ENCODE measurements at places on chromosomes 3 and 15.

GRCh38 chr15:45134682-45135604 is 5.1 kb downstream of the DUOX1 start:
- no peak for DNase-seq

DNA sequence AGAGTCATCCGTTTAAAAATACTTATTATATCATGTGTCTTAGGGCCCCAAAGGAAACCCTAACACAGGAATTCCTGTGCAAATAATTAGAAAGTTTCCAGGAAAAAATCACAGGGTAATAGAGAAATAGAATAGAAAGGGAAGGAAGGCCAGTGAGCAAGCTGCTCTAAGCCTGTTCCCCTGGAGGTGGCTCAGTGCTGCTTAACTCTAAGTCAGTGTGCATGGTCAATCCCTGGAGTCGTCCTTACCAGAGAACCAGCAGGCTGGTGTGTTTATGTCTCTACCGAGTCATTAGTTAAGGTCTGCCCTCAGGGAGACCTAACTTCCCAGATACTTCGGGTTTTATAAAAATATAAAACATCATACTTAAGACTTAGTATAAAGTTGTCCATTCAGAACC is 21.0 kb upstream of the MCF2L2 start:
- no peak for DNase-seq

GRCh38 chr15:37124331-37124730 is 24.0 kb upstream of the MEIS2 start:
- DNase-seq: no peak

- DNase-seq: no peak
These were observed 29.0 kb upstream of the ZNF710 start for GRCh38 chr15:89972085-89972484.

GRCh38 chr3:146130881-146131371 is 30.1 kb downstream of the PLOD2 start:
- DNase-seq: no peak

DNA sequence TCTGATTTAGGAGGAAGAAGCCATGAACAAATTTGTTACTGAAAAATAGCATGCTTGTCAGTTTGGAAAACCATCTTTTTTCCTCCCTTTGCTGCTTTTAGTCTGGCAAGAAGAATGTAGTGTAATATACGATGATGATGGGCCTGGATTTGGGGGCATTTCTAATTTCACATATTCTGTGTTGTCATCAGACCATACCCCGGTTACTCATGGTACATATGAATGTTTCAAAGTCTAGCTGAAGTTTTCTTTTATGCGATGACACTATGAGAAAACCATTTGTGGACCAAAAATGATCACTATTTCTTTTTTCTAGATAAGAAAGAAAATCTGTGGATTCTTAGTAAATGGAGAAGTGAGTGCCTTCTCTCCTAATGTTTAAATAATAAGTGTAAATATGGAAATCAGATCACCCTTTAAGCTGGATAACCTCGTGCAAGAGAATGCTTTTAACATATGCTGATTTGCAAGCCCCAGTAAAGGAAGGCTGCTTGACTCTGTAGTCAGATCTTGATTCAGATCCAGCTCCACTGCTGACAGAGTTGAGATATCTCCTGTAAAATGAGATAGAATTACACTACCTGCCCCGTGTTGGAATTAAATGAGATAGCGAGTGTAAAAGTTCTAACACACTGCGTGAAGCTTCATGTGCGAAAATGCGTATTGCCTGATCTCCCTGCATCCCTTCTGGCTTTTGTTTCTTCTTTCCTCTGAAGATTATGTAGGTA is 3.0 kb downstream of the MEF2A start:
- no peak for DNase-seq

DNA sequence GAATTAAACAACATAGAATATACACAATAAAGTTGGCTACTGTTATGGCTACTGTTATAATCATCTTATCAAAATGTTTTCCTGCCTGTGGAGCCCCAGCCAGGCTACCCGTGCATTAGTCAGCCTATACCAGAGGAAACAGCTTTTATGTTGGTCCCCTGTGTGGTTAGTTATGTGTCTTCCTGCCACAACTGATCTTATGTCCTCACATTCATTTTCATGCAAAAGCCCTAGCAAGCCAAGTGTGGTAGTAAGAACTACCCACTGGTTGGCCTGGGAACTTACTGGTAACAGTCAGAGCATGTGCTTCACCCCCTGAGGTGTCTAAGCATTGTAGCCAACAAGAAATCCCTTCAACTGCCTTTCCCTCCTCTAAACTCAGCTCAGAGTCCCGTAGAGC is 21.8 kb downstream of the MGLL start:
- DNase-seq: no peak

- DNase-seq: no peak
These were observed 67.0 kb upstream of the GPR149 start for GRCh38 chr3:154496978-154497377.

- no peak for DNase-seq
These were observed 46.7 kb downstream of the THBS1 start for GRCh38 chr15:39627451-39628143.

DNA sequence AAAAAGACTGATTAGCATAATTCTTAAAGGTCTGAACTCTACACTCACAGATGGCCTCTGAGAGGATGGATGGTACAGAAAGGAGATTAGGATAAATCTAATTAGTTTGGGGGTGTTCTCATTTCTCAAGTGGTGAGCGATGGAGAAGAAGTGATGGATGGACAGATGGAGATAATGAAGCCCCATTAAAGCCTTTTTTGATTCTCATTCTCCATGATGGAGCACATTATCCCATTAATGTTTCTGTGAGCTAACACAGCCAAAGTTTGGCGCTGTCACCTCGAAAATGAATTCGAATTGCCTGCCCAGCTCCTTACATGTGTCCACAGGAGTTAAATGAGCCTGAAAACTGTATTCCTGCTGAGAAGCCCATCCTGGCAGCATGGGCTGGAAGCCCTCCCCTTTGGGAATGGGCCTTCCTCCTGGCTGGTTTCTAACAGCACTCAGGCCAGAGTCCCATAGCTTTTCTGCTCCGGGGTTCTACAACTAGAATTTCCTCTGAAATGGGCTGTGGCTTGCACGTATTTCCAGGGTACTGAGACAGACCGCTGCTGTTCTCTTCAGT is 726.0 kb upstream of the CFAP20DC start:
- DNase-seq: no peak

DNA sequence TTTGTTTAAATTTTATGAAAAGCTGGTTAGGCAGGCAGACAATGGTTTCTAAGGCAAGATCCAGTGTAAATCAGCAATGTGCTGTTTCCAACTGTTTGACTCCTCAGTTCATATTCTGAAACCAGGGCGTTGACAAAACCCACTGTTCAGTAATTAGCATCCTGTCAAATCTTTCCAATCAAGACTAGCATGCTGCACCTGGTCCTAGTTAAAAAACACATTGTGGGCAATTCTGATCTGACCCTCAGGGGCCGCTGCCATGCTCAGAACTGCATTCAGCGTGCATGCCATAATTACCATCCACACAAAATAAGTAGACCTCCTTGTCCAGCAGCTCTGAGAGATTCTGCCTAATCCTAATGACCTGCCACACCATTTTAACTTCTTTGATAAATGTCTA is 20.9 kb upstream of the RBP1 start:
- no peak for DNase-seq

DNA sequence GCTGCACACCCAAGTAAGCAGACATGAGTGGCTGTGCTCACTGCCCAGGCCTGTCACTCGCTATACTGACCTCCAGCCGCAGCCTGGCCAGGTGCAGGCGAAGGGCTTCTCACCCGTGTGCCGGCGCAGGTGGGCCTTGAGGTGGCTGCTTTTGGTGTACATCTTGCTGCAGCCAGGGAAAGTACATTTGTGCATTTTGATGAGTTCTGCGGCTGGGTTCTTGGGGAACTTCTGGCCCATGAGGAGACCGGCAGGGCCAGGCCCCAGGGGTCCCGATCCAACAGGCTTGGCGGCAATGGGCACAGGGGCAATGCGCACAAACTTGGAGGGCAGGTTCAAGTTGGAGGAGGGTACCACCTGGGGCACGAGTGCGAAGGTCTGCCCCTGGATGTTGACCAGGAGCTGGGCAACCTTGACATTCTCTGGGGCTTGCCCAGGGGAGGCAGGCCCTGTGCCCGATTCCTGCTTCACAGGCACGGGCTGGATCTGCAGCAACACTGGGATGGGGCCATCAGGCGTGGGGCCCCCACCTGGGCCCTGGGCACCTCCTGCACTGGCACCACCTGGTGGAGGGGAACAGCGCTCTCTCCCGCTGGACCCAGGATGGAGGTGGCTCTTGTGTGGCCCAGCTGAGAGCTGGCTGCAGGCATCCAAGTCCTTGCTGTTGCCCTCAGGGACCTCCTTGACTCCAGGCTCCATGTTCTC is 5.3 kb downstream of the KLF15 start:
- DNase-seq: no peak

- DNase-seq: no peak
These were observed 10.6 kb downstream of the RBMS3 start for GRCh38 chr3:29291260-29291981.

DNA sequence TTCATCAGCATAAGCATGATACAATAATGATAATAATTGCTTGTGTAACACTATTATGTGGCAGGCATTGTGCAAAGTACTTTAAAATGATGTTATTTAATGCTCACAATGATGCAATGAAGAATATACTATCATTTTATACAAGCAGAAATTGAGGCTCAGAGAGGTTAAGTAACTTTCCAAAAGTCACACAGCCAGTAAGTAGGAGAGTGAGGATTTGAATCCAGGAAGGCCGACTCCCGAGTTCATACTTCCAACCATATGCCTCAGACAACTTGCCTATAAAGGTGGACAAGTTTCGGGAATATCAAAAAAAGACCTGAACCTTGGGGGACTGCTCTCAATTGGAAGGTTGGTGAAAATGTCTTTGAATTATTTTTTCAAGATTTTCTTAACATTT is 19.9 kb downstream of the RARB start:
- DNase-seq: no peak

DNA sequence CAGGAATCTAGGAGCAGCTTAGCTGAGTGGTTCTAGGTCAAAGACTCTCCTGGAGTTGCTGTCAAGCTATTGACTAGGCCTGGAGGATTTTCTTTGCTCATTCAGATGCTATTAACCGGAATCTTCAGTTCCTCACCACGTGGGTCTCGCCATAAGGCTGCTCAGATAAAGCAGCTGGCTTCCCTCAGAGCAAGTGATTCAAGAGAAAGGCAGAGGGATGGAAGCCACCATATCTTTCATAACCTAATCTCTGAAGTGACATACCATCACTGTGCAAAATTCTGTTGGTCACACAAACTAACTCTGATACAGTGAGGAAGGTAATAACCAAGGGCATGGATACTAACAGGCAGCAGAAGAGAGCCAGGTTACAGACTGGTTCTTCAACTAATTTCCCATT is 72.7 kb upstream of the FLNB start:
- no peak for DNase-seq

GRCh38 chr3:43138488-43139231 is 32.8 kb upstream of the POMGNT2 start:
- no peak for DNase-seq

DNA sequence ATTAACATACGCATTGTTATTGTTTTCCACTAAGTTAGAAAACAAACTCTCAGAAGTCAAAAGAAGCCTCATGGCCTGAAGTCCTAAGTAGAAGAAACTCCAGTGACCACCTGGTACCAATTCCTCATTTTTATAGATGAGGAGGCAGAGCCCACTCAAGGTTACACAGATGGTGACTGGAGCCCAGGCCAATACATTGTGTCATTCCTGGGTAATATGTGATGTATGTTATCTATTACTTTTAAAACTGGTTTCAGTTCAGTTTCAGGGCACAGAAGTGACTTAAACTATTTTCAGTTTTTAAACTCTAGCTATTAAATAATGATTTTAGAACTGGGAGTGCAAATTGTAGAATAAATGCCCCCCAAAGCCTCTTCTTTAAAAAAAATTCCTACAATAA is 66.7 kb upstream of the STXBP5L start:
- DNase-seq: no peak

GRCh38 chr3:156816091-156816793 is 9.9 kb upstream of the LEKR1 start:
- peak; percentile 2 for DNase-seq

- DNase-seq: no peak
These were observed 299.9 kb downstream of the TBC1D5 start for GRCh38 chr3:17442332-17443049.

DNA sequence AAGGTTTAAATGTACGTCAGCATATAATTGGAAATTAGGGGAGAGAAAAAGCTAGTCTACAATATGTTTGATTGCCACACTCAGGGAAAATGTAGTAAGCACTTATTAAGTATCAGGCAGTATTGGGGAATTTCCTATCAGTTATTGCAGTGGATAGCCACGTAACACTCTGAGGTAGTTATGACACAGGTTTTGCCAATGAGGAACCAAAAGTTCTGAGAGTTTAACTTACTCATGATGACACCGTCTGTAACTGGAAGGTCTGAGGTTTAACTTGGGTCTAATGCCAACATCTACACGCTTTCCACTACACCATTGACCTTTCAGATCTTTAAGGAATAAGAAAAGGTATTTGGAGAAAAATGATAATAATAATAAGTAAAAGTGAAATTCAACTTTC is 89.5 kb downstream of the ZMAT3 start:
- no peak for DNase-seq

- DNase-seq: no peak
These were observed 792.3 kb downstream of the DIPK2A start for GRCh38 chr3:144763878-144764454.

- no peak for DNase-seq
These were observed 32.8 kb downstream of the TKT start for GRCh38 chr3:53223025-53223424.

DNA sequence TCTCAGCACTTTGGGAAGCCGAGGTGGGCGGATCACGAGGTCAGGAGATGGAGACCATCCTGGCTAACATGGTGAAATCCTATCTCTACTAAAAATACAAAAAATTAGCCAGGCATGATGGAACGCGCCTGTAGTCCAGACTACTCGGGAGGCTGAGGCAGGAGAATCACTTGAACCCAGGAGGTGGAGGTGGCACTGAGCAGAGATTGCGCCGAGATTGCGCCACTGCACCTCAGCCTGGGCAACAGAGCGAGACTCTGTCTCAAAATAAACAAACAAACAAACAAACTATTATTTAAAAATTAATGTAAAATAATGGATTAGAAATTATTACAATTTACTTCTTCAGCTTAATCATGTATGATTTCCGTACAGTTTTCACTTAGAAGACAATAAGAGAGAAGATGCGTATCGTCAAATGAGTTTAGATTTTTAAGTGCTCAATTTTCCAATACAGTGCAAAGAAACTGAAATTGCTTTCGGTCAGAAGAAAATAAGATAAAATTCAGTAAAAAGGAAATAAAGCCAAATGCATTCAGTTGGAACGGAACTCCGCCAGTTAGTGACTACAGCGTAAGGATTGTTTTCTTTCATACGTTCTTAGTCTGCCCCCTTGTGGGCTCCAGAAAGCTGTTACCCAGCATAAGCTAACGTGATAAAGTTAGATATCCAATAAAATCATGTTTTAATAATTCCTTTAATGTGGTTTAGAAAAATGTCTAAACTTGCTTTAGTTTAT is 24.8 kb downstream of the AADAC start:
- no peak for DNase-seq

GRCh38 chr3:23276913-23277658 is 74.0 kb downstream of the UBE2E2 start:
- DNase-seq: no peak

DNA sequence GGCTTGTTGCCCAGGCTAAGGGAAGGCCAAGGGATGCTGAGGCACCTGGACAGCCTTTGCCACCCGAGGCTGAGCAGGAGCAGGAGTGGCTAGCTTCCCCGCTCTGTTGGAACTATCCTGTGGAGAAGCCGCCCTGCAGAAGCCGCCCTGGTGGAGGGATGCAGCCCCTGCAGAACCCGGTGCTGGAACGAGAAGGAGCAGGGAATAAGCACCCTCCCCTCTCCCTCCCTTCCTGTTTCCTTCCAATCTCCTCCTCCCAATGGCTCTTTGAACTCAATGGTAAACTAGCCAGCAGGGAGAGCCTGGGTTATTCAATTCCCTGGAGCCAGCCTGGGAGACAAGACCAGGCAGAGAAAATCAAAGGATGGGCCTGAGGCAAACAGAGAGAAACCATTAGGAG is 11.8 kb upstream of the HRG start:
- no peak for DNase-seq
